ENCODE measurements at places on chromosomes 16 and 17. TPM values are rescaled to one million over a fixed set of nuclear protein-coding genes. Genes with fewer than 3 reads are reported as not detected.

DNA sequence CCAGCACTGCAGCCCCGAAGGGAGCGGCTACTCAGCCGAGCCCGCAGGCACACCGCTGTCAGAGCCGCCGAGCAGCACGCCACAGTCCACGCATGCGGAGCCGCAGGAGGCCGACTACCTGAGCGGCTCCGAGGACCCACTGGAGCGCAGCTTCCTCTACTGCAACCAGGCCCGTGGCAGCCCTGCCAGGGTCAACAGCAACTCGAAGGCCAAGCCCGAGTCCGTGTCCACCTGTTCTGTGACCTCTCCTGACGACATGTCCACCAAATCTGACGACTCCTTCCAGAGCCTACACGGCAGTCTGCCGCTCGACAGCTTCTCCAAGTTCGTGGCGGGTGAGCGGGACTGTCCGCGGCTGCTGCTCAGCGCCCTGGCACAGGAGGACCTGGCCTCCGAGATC, 42.4 kb downstream of the SREBF1 start:
- no peaks in the 10 kb centered on the region for H3K4me1 ChIP-seq
- no peaks in the 10 kb centered on the region for H3K27me3 ChIP-seq
- peaks cover 8% of the 10 kb centered on the region for H3K36me3 ChIP-seq
- H3K27ac ChIP-seq, result no peak overlapping the region
- no peak overlapping the region for H3K4me3 ChIP-seq

GRCh38 chr17:39921323-39921722, 2.9 kb upstream of the GSDMB start:
- H3K27ac ChIP-seq, result no peak overlapping the region
- H3K4me3 ChIP-seq, result no peak overlapping the region
- DNase-seq, result no peak
- H3K27me3 ChIP-seq, result no peaks in the 10 kb centered on the region

DNA sequence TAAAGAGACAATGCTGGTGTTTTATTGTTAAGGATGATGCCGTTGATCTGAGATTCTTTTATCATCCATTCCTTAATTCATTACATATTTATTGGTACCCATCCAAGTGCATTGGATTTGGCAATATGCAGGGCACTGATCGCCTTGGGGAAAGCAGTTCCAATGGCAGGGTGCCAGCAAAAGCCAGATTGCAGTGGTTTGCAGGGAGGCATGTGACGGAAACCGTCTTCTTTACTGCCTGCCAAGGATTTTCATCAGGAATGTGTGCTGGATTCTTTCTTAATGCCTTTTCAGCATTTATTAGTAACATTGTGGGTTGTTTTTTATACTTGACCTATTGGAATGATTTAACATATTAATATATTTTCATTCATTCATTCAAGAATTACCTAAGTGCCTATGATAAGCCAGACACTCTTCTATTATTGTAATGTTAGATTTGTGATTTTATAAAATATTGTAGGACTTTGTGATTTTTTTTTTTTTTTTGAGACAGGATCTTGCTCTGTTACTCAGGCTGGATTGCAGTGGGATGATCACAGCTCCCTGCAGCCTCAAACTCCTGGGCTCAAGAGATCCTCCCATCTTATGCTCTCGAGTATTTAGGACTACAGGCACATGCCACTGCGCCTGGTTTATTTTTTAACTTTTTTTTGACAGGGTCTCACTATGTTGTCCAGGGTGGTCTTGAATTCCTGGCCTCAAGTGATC, 93.4 kb upstream of the TNRC6A start:
- H3K4me1 ChIP-seq, result peaks cover 7% of the 10 kb centered on the region
- DNase-seq, result no peak
- no peak overlapping the region for H3K27ac ChIP-seq

DNA sequence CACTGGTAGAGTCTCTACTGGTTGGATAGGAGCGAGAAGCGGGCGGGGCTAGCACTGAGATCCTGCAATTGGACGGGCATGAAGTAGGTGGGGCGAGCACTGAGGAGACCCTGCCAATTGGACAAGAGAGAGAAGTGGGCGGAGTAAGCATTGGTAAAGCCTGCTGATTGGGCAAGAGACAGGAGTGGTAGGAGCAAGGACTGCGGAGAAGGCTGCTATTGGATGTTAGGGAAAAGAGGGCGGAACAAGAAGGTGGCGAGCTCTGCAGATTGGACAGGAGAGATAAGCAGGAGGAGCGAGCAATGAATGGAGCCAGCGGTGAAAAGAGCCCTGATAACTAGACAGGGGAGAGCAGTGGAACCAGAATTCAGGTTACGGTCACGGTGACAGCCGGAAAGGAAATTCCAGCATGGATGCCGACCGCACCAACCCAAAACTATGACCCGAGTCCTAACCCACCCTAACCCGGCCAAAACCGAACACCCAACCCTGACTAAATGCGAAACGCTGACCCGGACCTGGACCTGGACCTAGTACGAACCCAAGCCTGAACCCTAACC, 4.8 kb downstream of the SCGB1C2 start:
- no peak overlapping the region for H3K4me3 ChIP-seq
- H3K27ac ChIP-seq, result no peak overlapping the region
- no peaks in the 10 kb centered on the region for H3K27me3 ChIP-seq
- no peaks in the 10 kb centered on the region for H3K4me1 ChIP-seq

Gene MGAT5B
- total RNA-seq, result not detected

DNA sequence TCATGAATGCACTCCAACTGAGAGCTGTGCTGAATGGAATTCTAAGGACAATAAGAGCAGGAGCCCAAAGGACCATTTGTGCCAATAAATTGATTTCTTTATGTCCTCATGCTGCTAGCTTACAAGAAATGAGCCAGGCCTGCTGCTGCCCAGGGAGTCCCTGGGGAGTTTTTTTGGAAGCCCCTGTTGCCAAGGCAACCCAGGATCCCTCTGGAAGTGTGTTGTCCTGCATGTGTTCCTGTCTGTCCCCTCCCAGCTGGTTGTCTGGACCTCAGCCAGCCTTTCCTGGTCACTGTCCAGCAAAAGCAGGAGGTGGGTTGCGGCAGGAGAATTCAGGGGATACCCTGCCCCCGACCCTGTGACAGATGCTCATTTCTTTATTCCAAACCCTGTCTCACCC, 51.0 kb upstream of the GPRC5B start:
- H3K27me3 ChIP-seq, result no peaks in the 10 kb centered on the region
- no peaks in the 10 kb centered on the region for H3K36me3 ChIP-seq
- no peak for DNase-seq
- H3K4me3 ChIP-seq, result no peak overlapping the region
- no peak overlapping the region for H3K27ac ChIP-seq
- no peaks in the 10 kb centered on the region for H3K4me1 ChIP-seq

DNA sequence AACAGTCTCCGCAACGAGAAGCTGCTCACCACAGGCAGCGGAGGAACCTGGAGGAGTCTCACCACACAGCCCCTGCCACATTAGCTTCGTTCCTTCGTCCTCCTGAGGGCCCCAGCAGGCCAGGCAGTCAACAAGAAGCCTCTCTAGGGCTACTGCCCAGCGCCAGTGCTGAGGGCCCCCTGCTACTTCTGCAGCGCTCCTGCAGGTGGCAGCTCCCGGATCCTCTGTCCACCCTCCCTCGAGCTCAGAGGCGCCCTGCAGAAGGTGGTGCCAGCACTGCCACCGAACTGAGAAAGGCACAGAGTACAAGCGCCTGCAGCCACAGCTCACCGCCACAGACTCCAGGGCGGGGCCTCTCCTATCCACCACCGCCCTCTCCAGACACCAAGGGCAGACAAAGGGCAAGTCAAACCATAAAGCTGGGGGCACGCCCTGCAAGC, 27.3 kb downstream of the KDM8 start:
- no peaks in the 10 kb centered on the region for H3K27me3 ChIP-seq
- H3K27ac ChIP-seq, result no peak overlapping the region
- no peak for DNase-seq
- H3K4me3 ChIP-seq, result no peak overlapping the region
- H3K36me3 ChIP-seq, result peaks cover 16% of the 10 kb centered on the region
- H3K4me1 ChIP-seq, result no peaks in the 10 kb centered on the region

Gene KLHL10
- total RNA-seq, result not detected

DNA sequence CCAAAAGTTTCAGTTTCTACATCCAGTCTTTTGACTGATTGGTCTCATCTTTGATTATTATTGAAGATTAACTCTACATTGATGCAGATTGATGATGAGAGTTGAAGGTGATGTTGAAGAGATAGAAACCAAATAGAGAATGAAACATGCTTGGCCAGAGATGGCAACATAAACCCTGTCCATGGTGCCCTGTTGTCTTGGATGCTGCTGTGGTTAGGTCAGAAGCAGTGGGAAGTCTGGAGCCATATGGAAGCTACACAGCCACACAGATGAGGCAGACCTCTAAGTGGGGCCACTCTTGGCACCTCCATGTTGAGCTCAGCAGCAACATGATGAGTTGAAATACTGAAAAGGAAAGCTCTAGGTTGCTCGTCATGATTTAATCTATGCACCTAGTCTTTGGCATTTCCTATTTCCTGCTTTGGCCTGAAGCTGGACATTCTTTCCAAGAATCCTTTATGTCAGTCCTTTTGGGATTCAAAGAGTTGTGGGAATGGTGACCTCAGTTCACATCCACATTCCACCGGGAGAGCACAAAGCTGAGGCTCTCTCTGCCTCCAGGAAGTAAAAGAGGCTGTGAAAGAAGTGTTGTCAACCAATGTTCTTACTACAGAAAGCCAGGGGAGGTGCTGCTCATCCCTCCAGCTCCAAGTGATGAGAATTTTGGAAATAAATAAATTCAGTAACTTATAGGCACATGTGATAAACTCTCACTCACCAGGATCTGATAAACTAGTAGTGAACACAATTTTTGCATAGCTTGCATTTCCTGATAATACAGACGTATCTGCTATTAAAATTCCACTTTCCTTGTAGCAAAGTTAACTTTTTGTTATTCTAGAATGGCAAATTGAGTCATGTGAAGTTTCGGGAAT, 127.7 kb upstream of the MAF start:
- H3K36me3 ChIP-seq, result no peaks in the 10 kb centered on the region
- no peaks in the 10 kb centered on the region for H3K27me3 ChIP-seq
- no peak overlapping the region for H3K27ac ChIP-seq

DNA sequence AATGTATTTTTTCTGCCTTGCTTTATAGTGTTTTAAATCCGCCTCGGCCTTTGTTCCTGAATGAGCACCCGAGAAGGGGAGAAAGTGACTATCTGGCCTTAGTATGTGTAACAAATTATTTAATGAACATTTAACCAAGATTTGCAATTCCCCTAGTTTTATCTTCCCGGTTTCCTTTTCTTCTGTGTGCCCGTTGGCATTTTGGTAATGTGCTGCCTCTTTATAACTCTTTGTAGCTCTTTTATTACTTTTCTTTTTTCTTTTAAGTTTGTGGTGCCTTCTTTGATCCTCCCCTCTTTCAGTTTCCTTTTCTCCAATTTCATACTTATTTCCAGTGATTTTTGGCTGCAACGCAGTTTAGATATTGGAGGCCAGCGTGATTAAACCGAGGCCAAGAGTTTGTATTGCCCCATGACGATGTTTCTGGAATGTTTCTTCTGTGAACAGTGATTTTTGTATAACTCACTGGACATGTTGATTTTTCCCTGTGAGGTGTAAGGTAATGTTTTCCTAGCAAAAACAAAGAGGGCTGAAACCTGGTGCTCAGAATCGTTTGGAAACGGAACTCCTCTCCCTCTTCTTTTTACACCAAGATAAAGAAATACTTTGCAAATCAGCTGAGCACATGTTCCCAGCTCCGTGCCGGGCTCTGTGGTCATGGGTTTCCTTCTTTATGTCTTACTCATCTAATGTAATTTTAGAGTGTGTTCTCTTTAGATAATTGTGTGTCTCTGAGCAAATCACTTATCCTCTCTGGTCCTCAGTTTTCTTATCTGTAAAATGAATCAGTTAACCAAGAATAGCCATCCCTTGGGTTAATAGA, 344.3 kb downstream of the WWOX start:
- peak overlapping the region; percentile 50 for H3K4me3 ChIP-seq
- H3K27me3 ChIP-seq, result no peaks in the 10 kb centered on the region
- no peaks in the 10 kb centered on the region for H3K36me3 ChIP-seq
- no peak overlapping the region for H3K27ac ChIP-seq

- DNase-seq, result no peak
- no peaks in the 10 kb centered on the region for H3K4me1 ChIP-seq
- no peak overlapping the region for H3K4me3 ChIP-seq
Measured at GRCh38 chr17:42639525-42640113, 19.5 kb upstream of the TUBG2 start.

GRCh38 chr17:28413804-28414203, 7.8 kb upstream of the SLC46A1 start:
- no peak overlapping the region for H3K4me3 ChIP-seq
- no peaks in the 10 kb centered on the region for H3K27me3 ChIP-seq
- H3K27ac ChIP-seq, result no peak overlapping the region
- no peak for DNase-seq
- no peaks in the 10 kb centered on the region for H3K4me1 ChIP-seq
- no peaks in the 10 kb centered on the region for H3K36me3 ChIP-seq

GRCh38 chr16:69820926-69821541, 58.9 kb downstream of the WWP2 start:
- peaks cover 7% of the 10 kb centered on the region for H3K4me1 ChIP-seq
- no peak for DNase-seq
- H3K36me3 ChIP-seq, result no peaks in the 10 kb centered on the region
- peak overlapping the region; percentile 82 for H3K27ac ChIP-seq
- H3K27me3 ChIP-seq, result no peaks in the 10 kb centered on the region

Gene CMTM1
- total RNA-seq, result 7.5 TPM

Gene SLFN12
- 25.3 TPM for total RNA-seq

- no peaks in the 10 kb centered on the region for H3K4me1 ChIP-seq
- DNase-seq, result no peak
- no peak overlapping the region for H3K27ac ChIP-seq
- no peaks in the 10 kb centered on the region for H3K27me3 ChIP-seq
Measured at GRCh38 chr16:80372341-80372740, 168.5 kb upstream of the DYNLRB2 start.

DNA sequence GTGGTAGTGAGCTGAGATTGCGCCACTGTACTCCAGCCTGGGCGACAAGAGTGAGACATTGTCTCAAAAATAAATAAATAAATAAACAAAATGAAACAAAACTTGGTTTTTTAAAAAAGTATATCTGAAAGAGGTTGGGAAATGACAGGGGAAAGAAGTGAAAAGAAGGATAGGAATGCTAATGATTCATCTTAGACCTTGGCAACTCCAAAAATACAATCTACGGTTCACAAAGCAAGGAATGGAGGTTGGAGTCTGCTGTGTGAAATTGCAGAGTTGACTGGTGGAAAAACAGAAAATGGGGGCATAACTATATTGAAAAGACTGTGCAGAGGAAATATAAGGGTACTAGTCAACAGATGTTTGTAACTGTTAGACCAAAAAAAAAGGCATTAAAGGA, 40.0 kb upstream of the CD300E start:
- no peaks in the 10 kb centered on the region for H3K36me3 ChIP-seq
- no peaks in the 10 kb centered on the region for H3K27me3 ChIP-seq
- H3K4me1 ChIP-seq, result no peaks in the 10 kb centered on the region
- H3K27ac ChIP-seq, result no peak overlapping the region
- H3K4me3 ChIP-seq, result no peak overlapping the region

DNA sequence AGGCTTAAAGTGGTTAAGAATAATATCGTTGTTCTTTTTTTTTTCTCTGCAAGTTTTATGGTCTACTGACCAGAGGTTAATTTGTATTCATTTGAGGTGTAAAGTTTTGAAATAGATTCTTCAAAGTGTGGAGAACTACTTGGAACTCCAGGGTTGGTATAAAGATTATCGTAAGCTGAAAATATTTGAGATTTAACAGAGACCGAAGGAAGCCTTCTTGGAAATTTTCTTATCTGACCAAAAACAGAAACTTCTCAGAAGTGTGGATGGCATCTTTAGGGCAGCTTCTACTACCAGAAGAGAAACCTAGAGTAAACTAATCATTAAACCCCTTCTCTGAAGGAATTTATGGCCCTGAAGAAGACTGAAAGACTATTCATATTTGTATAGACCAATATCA, 206.8 kb upstream of the MON1B start:
- H3K4me3 ChIP-seq, result no peak overlapping the region
- H3K36me3 ChIP-seq, result no peaks in the 10 kb centered on the region
- H3K4me1 ChIP-seq, result no peaks in the 10 kb centered on the region

Data from thoracic aorta (tissue), 2 donors.